CD4-positive, alpha-beta T cell treated with Interleukin-10 for 1 hour (primary cell): ENCODE measurements at places on chromosomes 6 and 20.

DNA sequence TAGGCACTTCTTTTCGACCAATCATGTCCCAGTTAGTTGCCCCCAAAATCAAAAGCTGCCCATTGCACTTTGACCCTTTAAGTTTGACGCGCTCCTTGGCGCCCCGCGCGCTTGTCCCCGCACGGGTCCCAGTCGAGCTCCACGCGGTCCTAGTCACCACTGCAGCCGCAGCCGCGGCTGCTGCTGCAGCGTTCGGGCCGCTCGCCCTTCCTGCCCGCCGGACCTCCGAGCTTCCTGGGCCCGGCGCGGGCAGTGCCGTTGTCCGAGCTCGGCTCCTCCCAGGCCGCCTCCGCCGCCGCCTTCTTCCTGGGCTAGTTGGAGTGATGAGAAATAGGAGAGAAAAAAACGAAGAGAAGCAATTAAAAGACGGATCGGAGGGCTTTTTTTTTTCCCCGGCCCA, 185.7 kb upstream of the COL21A1 start:
- DNase-seq, result no peak

DNA sequence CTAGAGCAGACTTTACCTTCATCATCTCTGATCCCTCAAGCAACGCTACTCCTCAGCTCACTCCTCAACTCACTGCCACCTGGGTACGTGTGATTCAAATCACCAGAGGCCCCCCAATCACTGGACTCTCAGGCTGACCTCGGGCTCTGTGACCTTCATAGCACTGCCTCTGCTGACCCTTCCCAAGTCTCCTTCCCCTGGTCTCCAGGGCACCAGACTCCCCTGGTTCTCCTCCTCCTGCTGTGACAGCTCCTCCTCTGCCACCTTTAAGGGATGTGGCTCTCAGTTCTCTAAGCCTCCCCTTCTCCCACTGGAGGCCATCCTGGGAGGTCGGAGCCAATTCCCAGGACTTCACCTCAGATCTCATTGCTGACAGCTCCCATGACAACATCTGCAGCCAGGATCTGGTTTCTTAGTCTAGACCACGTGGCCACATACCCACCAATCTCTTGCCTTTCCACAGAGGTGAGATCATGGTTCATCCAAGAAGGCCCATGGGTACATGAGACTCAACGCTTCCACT, 90.4 kb downstream of the NFATC2 start:
- DNase-seq, result no peak

DNA sequence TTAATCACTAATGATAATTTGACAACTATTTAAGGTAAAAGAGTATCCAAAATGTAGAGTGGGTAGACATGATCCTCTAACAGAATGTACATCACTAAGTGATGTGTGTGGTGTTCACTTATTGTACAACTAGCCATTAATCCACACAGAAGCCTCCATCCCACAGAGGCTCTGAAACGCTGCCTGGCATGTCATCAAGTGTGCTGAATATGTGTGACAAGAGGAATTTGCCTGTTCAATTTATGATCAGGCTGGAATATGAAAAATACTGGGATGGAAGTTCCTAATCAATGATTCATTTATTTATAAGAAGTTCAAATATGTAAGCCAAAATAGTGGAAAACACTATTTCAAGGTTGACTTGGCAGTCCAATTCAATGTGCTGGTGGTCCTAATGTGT, 72.4 kb downstream of the BACH2 start:
- no peak for DNase-seq

- DNase-seq, result no peak
Measured at GRCh38 chr20:13396826-13397225, 175.8 kb downstream of the ISM1 start.

GRCh38 chr6:12992770-12993169, 276.2 kb downstream of the PHACTR1 start:
- no peak for DNase-seq

DNA sequence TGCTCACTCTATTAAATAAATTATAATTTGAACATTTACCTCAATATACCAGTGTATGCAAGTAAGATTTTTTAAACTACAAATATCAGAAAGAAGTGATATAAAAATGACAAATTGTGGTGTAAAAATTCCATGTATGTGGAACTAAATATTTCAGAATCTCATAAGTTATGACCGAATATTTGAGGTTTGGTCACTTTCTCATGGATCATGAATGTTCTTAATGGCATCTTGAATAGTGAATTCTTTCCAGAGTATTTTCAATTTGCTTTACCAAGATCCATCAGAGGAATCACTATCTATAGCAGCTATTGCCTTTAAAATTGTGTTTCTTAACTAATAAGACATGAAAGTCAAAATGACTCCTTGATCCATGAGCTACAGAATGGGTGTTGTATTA, 950.6 kb downstream of the TBC1D32 start:
- DNase-seq, result no peak

- DNase-seq, result no peak
Measured at GRCh38 chr6:68572525-68572924, 62.6 kb upstream of the ADGRB3 start.

GRCh38 chr6:10175362-10175761, 239.5 kb downstream of the TFAP2A start:
- DNase-seq, result no peak

DNA sequence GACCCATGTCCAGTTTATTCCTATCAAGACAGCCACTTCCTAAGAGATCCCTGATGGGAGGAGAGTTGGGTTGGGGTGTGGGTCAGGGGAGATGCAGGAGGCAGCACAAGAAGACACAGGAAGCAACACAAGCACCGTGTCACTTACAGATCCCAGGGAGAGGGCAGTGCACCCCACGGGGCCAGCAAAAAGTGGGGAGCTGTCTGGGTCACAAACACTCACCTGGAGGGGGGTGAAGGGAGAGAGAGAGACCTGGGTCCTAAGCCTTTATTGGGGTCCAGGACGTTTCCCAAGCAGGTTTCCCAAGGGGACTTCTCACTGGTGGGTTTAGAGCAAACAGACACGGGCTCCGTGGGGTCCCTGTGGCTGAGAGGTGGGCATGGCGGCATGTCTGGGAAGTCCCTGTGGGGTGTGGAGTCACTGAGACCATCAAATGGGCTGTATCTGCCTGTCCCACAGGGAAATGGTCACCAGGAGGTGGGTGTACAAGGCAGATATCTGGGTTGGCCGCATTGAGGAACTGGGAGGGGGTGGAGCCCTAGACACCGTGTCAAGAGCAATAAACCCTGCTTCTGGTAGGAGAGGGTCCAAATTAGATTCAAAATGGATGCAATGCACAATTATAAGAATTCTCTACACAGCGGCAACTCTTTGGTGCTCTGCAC, 1.6 kb upstream of the CD93 start:
- peak; percentile 19 for DNase-seq

DNA sequence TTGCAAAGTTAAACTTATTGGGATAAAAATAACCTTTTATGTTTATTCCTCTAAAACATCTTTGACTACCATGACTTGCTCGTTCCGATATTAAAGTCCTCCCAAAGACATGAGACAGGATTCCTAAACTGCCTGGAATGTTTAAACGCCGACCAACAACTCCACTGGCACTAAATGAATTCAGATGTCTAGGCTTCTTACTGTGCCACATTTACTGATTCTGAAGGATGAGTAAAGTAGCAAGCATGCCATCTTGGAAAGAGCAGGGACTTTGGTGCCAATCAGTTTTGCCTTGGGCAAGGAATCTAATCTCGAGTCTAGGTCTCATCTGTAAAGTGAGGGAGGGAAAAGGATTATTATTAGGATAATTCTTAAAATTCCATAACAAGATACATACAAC, 25.3 kb downstream of the MBOAT1 start:
- DNase-seq, result no peak

DNA sequence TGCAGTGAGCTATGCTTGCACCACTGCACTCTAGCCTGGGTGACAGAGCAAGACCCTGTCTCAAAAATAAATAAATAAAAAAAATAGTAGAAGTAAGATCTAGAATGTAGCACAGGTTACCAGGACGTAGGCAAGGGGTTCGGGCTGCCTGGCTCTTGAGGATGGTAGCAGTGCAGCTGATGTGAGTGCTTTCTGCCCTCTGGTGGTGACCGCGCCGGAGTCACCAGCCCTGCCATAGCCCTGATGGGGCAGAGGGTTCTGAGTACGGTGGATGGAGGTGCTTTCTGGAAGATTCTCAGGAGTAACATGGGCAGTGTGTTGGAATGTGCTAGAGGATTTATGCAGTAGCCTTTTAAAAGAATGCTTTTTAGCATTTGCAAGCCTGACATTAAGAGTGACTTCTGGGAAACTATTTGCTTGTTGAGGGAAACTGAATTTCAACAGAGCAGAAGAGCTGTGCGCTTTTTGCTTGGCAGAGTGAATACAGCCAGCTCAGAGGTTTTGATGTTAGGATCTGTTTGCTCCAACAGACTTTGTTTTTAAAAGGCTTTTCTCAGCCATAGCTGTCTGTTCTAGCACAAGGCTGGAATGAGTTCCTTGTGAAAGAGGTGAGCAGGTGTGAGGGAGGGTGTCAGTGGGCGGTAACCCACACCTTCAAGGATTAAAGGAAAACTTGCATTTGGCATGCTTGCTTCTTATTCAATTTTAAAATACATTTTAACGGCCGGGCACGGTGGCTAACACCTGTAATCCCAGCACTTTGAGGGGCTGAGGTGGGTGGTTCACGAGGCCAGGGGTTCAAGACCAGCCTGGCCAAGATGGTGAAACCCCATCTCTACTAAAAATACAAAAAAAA, 65.9 kb downstream of the PTPN1 start:
- DNase-seq, result peak; percentile 69

GRCh38 chr20:19746396-19746795, 11.7 kb upstream of the RIN2 start:
- no peak for DNase-seq

DNA sequence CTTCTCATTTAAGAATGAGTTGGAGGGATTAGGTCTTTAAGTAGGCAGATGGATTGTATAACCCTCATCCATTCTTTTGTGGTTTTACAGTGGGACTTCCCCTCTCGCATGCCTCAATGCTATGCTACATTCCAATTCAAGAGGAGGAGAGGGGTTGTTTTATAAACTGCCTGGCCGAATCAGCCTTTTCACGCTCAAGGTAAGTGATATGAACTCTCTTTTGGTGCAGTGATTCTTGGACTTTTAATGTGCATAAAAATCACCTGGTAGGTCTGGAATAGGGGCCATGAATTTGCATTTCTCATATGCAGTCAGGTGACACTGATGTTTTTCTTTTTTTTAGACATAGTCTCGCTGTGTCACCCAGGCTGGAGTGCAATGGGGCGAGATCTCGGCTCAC, 10.8 kb downstream of the ASXL1 start:
- DNase-seq, result no peak

GRCh38 chr6:159464816-159465215, 228.2 kb downstream of the SOD2 start:
- no peak for DNase-seq

DNA sequence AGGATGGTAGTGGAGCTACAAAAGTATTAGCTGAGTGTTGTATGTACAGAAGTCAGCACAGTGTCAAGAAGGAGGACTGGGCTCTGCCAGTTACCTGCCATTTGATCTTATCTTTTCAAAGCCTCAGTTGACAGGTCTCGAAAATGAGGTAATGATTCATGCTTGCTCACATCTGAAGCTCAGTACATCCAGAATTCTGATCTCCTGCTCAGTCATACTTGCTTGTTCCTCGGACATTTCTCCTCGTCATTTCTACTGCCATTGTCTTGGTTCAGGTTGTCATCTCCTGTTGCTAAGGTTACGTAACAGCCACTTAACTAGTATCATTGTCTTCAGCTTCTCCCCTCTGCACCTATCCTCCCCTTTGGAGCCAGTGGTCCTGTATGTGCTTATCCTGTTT, 89.5 kb downstream of the SLX4IP start:
- no peak for DNase-seq

- DNase-seq, result no peak
Measured at GRCh38 chr20:1761116-1761515, 103.5 kb upstream of the SIRPG start.

DNA sequence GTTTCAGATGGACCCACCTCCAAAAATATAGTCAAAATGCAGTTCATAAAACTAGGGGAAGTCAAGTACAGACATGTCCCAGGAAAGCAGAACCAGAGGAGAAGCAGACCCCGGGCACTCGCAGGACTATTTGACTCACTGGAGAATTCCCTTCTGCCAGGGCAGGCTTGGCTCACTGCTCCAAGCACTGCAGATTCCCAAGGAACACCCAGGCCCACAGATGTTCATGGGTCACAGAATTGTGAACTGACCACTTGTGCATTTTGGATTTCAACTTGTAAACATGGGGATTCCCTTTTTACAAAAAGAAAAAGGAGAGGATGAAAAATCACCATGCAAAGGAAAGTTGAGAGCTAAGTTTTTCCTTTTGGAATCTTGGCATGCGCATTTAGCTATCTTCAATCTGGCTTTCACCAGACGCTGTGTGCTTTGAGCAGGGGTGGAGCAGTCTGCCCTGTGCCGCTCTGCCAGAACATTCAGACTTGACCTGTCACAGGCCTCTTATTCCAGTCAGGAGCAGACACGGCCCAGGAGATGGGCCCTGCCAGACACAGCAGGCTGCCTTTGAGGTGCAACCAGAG, 237.5 kb upstream of the TAB2 start:
- no peak for DNase-seq

- peak; percentile 14 for DNase-seq
Measured at GRCh38 chr20:22684072-22684762, 99.8 kb upstream of the FOXA2 start.

- peak; percentile 60 for DNase-seq
Measured at GRCh38 chr20:63641146-63641791, 12.0 kb downstream of the STMN3 start.
